SK-MEL-5 (cell line): ENCODE measurements at places on chromosomes 12 and 14. TPM values are rescaled to one million over a fixed set of nuclear protein-coding genes. Genes with fewer than 3 reads are reported as not detected.

STAC3 gene
- total RNA-seq = not detected in 2 replicates

GDF3 gene
- total RNA-seq = not detected in 2 replicates

KRT85 gene
- not detected in 2 replicates for total RNA-seq

SIVA1 gene
- total RNA-seq = 94.9 and 111 TPM in 2 replicates

SIX4 gene
- total RNA-seq = 3.9 and 4.7 TPM in 2 replicates

LIN7A gene
- 0.26 TPM in 1 of 2 replicates, not detected in the other for total RNA-seq

CYP27B1 gene
- total RNA-seq = 0.69 and 3.1 TPM in 2 replicates

RNASE7 gene
- not detected in 2 replicates for total RNA-seq

NPAS3 gene
- total RNA-seq = 0.90 and 2.4 TPM in 2 replicates

CCDC175 gene
- not detected in 2 replicates for total RNA-seq

NID2 gene
- total RNA-seq = not detected in 2 replicates

SAV1 gene
- total RNA-seq = 26.3 and 27.4 TPM in 2 replicates

SERPINA5 gene
- 0.16 and 0.32 TPM in 2 replicates for total RNA-seq

SPATA7 gene
- total RNA-seq = 8.5 and 12.2 TPM in 2 replicates

KRT73 gene
- not detected in 2 replicates for total RNA-seq

PRH2 gene
- 0.26 TPM in 1 of 2 replicates, not detected in the other for total RNA-seq

CACNA2D4 gene
- total RNA-seq = not detected in 2 replicates

KCNC2 gene
- not detected in 2 replicates for total RNA-seq
